ENCODE measurements at places on chromosomes 5 and 9. TPM values are rescaled to one million over a fixed set of nuclear protein-coding genes. Genes with fewer than 3 reads are reported as not detected.

CCDC192 gene
- total RNA-seq: not detected

- no peak for DNase-seq
Measured at GRCh38 chr9:19160085-19160484, 32.8 kb upstream of the PLIN2 start.

DNA sequence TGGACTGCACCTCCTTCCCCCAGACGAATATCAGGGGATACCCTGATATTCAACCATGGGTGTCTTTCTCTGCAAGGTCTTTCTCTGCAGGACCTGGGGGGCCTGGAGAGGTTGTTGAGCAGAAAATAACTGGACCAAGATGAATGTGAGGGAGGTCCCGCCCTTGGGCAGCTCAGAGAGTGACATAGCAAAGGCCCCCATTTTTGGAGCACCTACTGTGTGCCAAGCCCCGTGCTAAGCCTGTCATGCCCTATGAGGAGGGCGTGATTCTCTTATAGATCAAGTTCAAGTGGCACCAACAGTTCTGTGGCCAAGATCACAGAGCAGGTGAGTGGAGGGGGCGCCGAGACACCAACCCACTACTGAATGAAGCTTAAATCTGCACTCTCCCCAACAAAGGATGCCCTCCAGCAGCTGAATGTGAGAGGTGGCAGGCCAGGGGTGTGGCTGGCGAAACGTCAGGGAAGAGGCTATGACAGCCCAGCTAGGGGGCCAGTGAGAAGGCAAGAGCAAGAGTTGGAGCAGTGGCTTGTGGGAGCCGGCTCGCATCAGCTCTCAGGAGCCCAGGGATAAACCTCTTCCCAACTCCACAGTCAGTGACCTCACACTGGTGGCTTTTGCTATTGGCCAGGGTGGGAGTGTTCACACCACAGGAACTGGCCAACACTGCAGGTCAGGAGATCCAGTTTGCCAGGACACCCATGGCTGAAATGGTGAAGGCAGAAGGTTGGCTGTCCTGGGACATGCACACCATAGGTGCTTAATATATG is 5.3 kb downstream of the SARDH start:
- no peak for DNase-seq

OR1Q1 gene
- not detected for total RNA-seq

PIP5K1B gene
- 0.36 TPM for total RNA-seq

- peak; percentile 92 for DNase-seq
Measured at GRCh38 chr9:110256380-110257096, at the start of gene TXN. Gene TXN (minus strand): TSS chr9:110256507. CDS start chr9:110256435, 72 bp downstream.

SLIT3 gene
- total RNA-seq: not detected

DNA sequence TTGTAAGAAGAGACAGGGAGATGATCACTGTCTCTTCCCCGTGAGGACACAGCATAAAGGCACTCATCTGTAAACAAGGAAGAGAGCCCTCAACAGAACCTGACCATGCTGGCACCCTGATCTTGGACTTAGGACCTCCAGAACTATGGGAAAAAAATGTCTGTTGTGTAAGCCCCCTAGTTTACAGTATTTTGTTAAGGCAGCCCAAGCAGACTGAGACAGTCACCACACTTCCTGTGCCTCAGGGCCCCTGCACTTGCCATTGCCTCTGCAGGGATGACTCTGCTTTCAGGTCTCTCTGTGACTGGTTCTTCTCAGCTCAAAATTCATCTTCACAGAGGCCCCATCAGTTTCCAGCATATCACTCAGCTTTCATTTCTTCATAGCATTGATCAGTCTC is 372.1 kb downstream of the TLE1 start:
- DNase-seq: no peak

- DNase-seq: no peak
Measured at GRCh38 chr9:89185980-89186379, 7.4 kb upstream of the SHC3 start.

ADGRV1 gene
- total RNA-seq: 0.06 TPM

HDAC3 gene
- total RNA-seq: 85.8 TPM

- no peak for DNase-seq
Measured at GRCh38 chr5:8349855-8350254, 480.9 kb downstream of the MTRR start.

GRCh38 chr5:175824676-175825075 is 46.7 kb upstream of the CPLX2 start:
- no peak for DNase-seq

ZNF462 gene
- 0.67 TPM for total RNA-seq

DNA sequence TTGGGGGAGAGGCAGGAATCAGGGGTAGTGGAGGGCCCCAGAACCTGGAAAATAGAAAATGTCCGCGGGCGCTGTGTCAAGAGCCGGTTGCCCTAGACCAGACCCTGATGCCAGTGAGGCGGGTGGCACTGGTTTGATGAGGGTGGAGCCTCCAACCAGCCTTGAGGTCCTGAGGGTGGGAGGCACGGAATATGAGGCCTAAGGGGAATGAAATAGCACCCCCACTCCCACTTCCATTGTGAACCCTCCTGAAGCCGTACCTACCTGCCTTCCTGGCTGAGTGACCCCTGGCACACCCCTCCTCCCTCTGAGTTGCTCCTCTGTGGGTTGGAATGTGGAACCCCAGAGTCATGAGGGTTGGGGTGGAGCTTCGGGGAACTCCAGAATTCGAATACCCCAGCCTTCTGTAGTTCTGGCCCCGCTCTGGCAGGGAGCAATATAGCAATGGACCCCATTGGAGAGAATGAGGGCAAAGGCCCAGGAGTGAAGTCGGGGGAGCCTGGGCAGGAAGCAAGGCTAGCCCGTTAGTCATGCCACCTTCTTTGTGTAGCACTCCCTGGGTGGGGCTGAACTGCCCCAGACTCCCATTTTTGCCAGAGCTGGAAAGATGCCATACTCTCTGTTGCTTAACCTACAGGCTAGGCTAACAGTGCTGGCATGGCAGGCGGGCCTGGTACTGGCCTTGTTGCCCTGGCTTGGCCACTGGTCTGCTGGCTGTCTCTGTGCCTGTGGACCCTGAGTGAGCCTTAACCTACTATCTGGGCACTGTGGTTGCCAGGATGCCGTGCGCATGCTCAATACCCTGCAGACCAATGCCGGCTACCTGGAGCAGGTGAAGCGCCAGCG is 1.0 kb downstream of the FPGS start:
- DNase-seq: no peak

DNA sequence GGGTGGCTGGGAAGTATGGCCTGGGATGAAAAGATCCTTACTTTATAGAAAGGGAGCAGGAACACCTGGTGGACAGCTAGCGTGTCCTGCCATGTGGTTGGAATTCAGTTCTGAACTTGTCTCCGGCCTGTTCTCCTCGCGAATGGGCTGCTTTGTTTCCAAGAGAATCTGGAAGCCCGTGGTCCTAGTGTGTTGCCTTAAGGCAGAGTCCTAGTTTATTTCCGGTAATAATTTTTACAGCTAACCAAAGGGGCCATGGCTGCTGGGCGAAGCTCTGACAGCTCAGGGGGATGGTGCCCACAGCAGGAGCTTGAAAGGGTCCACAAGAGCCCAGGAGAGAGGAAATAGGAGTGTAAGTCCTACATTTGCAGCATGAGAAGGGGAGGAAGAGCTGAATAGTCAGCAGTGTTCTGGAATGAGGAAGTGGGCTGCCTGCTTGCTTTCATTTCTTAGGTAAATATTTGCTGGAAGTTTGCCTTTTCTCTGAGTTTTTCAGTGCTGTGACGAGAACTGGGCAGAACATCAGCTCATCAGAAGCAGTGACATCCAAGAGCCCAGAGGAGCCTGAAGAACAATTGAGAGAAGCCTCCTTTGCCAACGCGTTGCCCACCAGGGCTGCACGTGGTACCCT is 13.1 kb upstream of the IGFBPL1 start:
- DNase-seq: no peak

PTGES gene
- not detected for total RNA-seq

GRCh38 chr9:38024036-38024681 is 44.9 kb downstream of the SHB start:
- no peak for DNase-seq

DNA sequence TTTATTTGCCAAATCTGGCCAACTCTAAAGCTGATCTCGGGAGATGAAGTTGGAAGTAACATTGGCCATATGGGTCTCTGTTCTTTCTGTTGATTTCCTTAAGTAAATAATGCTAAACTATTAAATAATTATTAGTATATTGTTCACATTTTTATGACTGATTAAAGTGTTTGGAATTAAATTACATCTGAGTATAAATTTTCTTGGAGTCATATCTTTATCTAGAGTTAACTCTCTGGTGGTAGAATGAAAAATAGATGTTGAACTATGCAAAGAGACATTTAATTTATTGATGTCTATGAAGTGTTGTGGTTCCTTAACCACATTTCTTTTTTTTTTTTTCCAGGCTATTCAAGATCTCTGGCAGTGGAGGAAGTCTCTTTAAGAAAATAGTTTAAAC is 9.3 kb upstream of the FGF18 start:
- DNase-seq: no peak

MYOZ3 gene
- total RNA-seq: not detected

CARTPT gene
- not detected for total RNA-seq

- no peak for DNase-seq
Measured at GRCh38 chr5:175836737-175837136, 34.6 kb upstream of the CPLX2 start.

- DNase-seq: peak; percentile 15
Measured at GRCh38 chr9:134680393-134681060, 38.9 kb downstream of the COL5A1 start.

Measured in activated naive CD8-positive, alpha-beta T cell treated with anti-CD3 and anti-CD28 coated beads, Interleukin-2, amount 10 ng/mL, durations not matched to agents 7 days and 5 days (primary cell).